ENCODE measurements at places on chromosomes 6 and 20.

- no peak for DNase-seq
These were observed 22.3 kb downstream of the CDH4 start for GRCh38 chr20:61274326-61274725.

GRCh38 chr20:46307999-46308257 is 370 bp downstream of the CDH22 start:
- no peak for DNase-seq

DNA sequence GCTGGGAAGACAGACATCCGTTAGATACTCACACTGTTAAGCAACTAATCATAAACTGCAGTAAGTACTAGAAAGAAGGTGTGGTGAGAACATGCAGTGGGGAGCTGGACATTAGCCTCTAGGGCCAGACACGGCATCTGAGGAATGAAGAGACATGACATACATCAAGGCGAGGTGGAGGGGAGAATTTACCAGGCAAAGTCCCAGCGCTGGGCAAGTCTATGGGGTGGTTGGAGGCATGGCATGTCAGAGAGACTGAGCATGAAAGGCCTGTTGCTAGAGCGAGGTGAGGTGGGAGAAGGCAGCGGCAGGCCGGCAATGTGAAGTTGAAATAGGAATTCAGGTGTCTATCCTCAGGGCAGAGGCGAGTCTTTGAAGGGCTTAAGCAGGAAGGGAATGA is 31.8 kb downstream of the SLC24A3 start:
- DNase-seq: no peak

- no peak for DNase-seq
These were observed 110.9 kb downstream of the ARMC2 start for GRCh38 chr6:108958900-108959770.

Measured in NCI-H524 treated with DMSO at 0.1 percent for 48 hours (cell line).